ENCODE measurements at places on chromosomes 7 and 10. TPM values are rescaled to one million over a fixed set of nuclear protein-coding genes. Genes with fewer than 3 reads are reported as not detected.
A peak's percentile ranks its signal among the peaks of the same experiment; 100 is the strongest.

Gene SRGN
- total RNA-seq, result 232 TPM

Gene NKX1-2
- not detected for total RNA-seq

Gene RBM20
- total RNA-seq, result 1.0 TPM

GRCh38 chr10:53434413-53434812, 661.8 kb upstream of the MBL2 start:
- DNase-seq, result no peak
- H3K4me3 ChIP-seq, result no peak overlapping the region
- no peaks in the 10 kb centered on the region for H3K36me3 ChIP-seq

GRCh38 chr10:103736763-103737162, 118.6 kb downstream of the SH3PXD2A start:
- peaks cover 34% of the 10 kb centered on the region for H3K4me1 ChIP-seq
- H3K36me3 ChIP-seq, result no peaks in the 10 kb centered on the region
- H3K4me3 ChIP-seq, result no peak overlapping the region
- no peak for DNase-seq
- H3K27me3 ChIP-seq, result no peaks in the 10 kb centered on the region

- H3K4me3 ChIP-seq, result no peak overlapping the region
- no peaks in the 10 kb centered on the region for H3K27me3 ChIP-seq
- peak overlapping the region; percentile 49 for H3K27ac ChIP-seq
- peaks cover 60% of the 10 kb centered on the region for H3K4me1 ChIP-seq
These were observed 7.3 kb downstream of the PWWP2B start for GRCh38 chr10:132404169-132404880.

- peaks cover 27% of the 10 kb centered on the region for H3K4me1 ChIP-seq
- no peaks in the 10 kb centered on the region for H3K36me3 ChIP-seq
- no peak for DNase-seq
- no peak overlapping the region for H3K27ac ChIP-seq
These were observed 110.9 kb downstream of the SGMS1 start for GRCh38 chr10:50512743-50513416.

DNA sequence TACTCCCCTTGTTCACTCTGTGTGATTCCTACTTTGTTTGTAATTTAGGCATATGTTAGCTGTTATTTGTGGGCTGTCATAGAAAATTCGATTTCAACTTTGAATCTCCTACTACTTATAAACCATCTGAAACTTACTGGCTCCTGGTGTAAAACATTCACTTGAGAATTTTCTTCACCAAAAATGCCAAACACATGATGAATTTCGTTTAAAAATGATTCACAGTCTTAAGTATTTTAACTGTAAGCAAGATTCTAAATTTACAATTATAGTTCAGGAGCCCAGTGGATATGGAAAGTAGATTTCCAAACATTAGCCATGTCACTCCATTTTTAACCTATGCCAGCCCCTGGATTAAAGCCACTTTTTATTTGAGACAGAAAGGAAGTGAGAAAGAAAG, 3.1 kb downstream of the CPED1 start:
- H3K27me3 ChIP-seq, result no peaks in the 10 kb centered on the region
- H3K4me1 ChIP-seq, result peaks cover 51% of the 10 kb centered on the region
- peak overlapping the region; percentile 47 for H3K4me3 ChIP-seq
- peak overlapping the region; percentile 20 for H3K27ac ChIP-seq
- H3K36me3 ChIP-seq, result no peaks in the 10 kb centered on the region
- DNase-seq, result no peak

- H3K27ac ChIP-seq, result no peak overlapping the region
- DNase-seq, result no peak
- H3K4me1 ChIP-seq, result no peaks in the 10 kb centered on the region
These were observed 17.6 kb downstream of the ZDHHC6 start for GRCh38 chr10:112429147-112429546.

GRCh38 chr10:96743988-96744585, 23.8 kb upstream of the PIK3AP1 start:
- DNase-seq, result no peak
- peaks cover 19% of the 10 kb centered on the region for H3K4me1 ChIP-seq
- H3K4me3 ChIP-seq, result no peak overlapping the region
- no peak overlapping the region for H3K27ac ChIP-seq
- no peaks in the 10 kb centered on the region for H3K36me3 ChIP-seq

- no peak overlapping the region for H3K4me3 ChIP-seq
- no peaks in the 10 kb centered on the region for H3K36me3 ChIP-seq
- H3K27ac ChIP-seq, result peak overlapping the region; percentile 92
- no peak for DNase-seq
- H3K27me3 ChIP-seq, result no peaks in the 10 kb centered on the region
- H3K4me1 ChIP-seq, result peaks cover 80% of the 10 kb centered on the region
These were observed 14.1 kb upstream of the DDIT4 start for GRCh38 chr10:72259491-72260238.

- no peaks in the 10 kb centered on the region for H3K27me3 ChIP-seq
- no peak overlapping the region for H3K27ac ChIP-seq
- no peaks in the 10 kb centered on the region for H3K4me1 ChIP-seq
- H3K4me3 ChIP-seq, result no peak overlapping the region
- H3K36me3 ChIP-seq, result no peaks in the 10 kb centered on the region
- DNase-seq, result no peak
These were observed 60.9 kb downstream of the BAMBI start for GRCh38 chr10:28738200-28738599.

- no peak for DNase-seq
- no peaks in the 10 kb centered on the region for H3K36me3 ChIP-seq
- no peaks in the 10 kb centered on the region for H3K27me3 ChIP-seq
- no peaks in the 10 kb centered on the region for H3K4me1 ChIP-seq
These were observed 354.8 kb upstream of the SEMA3A start for GRCh38 chr7:84549409-84549808.
